ENCODE measurements at places on chromosomes 12 and 14.

DNA sequence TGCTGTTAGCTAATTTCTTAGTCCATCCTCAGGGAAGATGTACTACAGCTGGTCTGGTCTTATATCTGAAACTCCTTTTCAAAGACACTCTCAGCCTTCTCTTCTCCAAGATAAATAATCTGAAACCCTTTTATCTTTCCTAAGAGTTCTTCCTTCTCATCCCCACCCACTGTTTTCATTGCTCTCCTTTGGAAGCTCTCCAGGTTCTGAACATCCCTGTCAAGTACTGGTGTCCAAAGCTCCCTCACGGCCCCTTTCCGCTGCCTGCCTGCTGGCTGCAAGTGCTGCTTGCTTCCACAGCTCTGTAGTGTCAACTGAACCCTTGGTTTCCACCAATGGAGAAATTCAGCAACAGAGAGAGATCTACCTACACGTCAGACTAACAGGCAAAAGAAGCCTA is 6.6 kb upstream of the SLC6A13 start:
- no peaks in the 10 kb centered on the region for H3K27me3 ChIP-seq
- no peaks in the 10 kb centered on the region for H3K36me3 ChIP-seq
- DNase-seq, result no peak

DNA sequence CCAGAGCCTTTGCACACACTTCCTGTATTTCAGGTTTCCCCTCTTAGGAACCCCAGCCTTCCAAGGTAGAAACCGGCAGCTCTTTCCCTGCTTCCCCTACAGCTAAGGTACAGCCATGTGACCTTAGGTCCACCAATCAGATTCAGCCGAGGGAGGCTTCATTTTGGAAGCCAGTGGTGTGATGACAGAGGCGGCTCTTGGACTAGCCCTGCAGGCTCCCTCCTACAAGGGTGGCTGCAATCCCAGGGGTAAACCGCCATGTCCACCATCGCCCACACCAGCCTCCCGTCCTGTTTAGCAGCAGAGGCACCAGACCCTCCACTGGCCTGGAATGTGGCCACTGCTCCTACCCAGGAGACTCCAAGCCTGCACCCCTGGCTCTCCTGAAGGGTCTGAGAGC is 65.6 kb downstream of the SERPINA3 start:
- no peaks in the 10 kb centered on the region for H3K4me1 ChIP-seq
- no peak overlapping the region for H3K27ac ChIP-seq
- H3K27me3 ChIP-seq, result no peaks in the 10 kb centered on the region
- H3K4me3 ChIP-seq, result no peak overlapping the region
- H3K36me3 ChIP-seq, result no peaks in the 10 kb centered on the region
- DNase-seq, result no peak

DNA sequence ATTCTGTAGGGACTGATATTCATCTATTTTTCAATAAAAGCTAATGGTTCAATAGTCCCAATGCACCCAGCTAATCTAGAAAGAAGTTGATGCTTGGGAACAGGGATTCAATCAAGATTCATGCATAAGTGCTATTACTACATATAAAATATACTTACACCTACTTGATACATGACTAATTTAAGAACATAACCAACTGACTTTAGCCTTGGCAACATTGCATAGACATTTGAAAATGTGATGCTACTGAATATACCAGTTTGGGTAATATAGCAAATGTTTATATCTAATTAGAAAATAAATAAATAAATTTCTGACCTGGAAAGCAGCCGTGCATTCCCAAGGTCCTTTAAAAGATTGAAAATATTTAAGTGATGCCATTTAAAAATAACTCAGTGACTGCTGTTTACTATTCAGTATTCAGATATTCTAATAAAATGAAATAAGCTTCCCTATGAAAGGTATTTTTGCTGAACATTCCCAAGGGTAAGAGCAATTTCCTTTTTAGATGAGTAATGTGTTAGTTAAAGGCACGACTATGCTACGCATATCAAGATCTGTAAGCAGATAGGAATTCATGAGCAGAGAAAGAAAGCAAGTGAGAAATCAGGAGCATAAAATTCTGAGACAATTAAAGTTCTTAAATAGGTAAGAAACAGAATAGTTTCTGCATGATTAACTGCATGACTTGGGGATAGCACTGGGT is 160.6 kb upstream of the SYT1 start:
- no peaks in the 10 kb centered on the region for H3K4me1 ChIP-seq
- H3K27me3 ChIP-seq, result no peaks in the 10 kb centered on the region
- no peak overlapping the region for H3K27ac ChIP-seq
- no peak for DNase-seq

DNA sequence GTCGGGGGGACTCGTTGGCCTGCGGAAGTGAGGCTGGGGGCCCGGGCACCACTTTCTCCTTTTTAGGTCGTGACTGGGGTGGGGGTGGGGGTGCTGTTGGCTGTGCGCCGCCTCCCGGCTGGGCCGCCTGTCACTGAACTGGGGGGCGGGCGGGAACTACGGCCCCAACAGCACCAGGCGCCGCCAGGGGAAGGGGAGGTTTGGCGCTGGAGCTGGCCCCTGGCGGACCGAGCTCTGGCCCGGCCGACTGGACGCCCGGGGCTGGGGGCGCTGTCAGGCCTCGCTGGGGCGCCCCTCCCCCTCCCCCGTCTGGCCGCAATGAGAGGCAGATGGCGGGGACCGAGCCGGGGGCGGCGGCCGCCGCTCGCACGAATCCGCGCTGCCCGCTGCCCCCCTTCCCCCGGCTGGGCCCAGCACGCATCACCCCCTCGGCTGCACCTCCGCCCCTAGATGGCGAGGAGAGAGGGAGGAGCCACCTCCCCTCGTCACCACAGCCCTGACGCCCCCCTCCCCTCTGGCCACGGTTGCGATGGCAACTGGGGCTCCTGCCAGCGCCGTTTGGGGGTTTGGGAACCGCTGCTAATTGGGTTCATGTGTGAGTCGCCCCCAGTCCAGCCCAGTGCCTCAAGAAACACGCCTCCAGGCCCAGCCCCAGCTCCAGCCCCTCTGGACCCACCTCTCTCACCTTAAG is 723 bp downstream of the NFATC4 start:
- H3K27me3 ChIP-seq, result peaks cover 18% of the 10 kb centered on the region
- no peaks in the 10 kb centered on the region for H3K36me3 ChIP-seq
- H3K4me3 ChIP-seq, result peak overlapping the region; percentile 97
- H3K27ac ChIP-seq, result peak overlapping the region; percentile 83
- peaks cover 14% of the 10 kb centered on the region for H3K4me1 ChIP-seq

- H3K4me1 ChIP-seq, result peaks cover 23% of the 10 kb centered on the region
- no peak overlapping the region for H3K4me3 ChIP-seq
- H3K36me3 ChIP-seq, result no peaks in the 10 kb centered on the region
Observed at GRCh38 chr12:71442567-71442931, 3.0 kb downstream of the LGR5 start.

- no peak for DNase-seq
- H3K4me3 ChIP-seq, result no peak overlapping the region
- no peaks in the 10 kb centered on the region for H3K36me3 ChIP-seq
- no peak overlapping the region for H3K27ac ChIP-seq
- peaks cover 8% of the 10 kb centered on the region for H3K4me1 ChIP-seq
Observed at GRCh38 chr12:9387450-9387849, 179.3 kb upstream of the PZP start.

DNA sequence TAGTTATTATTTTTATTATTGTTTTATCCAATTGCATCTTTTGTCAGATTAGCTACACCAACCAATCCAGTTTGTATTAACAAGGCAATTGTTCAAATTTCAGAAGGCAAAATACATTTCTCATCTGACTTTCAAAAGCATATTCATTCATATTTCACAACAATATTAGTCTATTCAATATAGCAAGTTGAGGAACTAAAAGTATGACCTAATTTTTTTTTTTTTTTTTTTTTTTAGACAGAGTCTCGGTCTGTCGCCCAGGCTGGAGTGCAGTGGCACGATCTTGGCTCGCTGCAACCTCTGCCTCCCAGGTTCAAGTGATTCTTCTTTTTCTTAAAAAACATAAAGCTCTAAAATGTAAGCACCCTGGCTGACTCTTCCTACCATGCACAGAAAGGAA is 17.3 kb downstream of the COX14 start:
- no peak overlapping the region for H3K4me3 ChIP-seq
- H3K36me3 ChIP-seq, result peaks cover 30% of the 10 kb centered on the region

GRCh38 chr14:22414876-22415604 is 174.0 kb downstream of the DAD1 start:
- no peak overlapping the region for H3K27ac ChIP-seq
- no peak for DNase-seq
- no peak overlapping the region for H3K4me3 ChIP-seq
- peaks cover 6% of the 10 kb centered on the region for H3K4me1 ChIP-seq

GRCh38 chr12:17342381-17342961 is 736.5 kb upstream of the LMO3 start:
- no peak overlapping the region for H3K27ac ChIP-seq
- H3K27me3 ChIP-seq, result no peaks in the 10 kb centered on the region
- no peaks in the 10 kb centered on the region for H3K36me3 ChIP-seq

GRCh38 chr12:112894128-112894527 is 12.6 kb upstream of the OAS1 start:
- no peaks in the 10 kb centered on the region for H3K27me3 ChIP-seq
- no peaks in the 10 kb centered on the region for H3K4me1 ChIP-seq
- DNase-seq, result no peak
- no peak overlapping the region for H3K4me3 ChIP-seq

GRCh38 chr12:6106218-6106617 is 18.3 kb downstream of the VWF start:
- no peak for DNase-seq
- H3K4me1 ChIP-seq, result no peaks in the 10 kb centered on the region
- no peak overlapping the region for H3K4me3 ChIP-seq
- H3K27me3 ChIP-seq, result no peaks in the 10 kb centered on the region
- H3K27ac ChIP-seq, result no peak overlapping the region

- H3K4me3 ChIP-seq, result no peak overlapping the region
- DNase-seq, result no peak
- no peak overlapping the region for H3K27ac ChIP-seq
- no peaks in the 10 kb centered on the region for H3K4me1 ChIP-seq
- H3K36me3 ChIP-seq, result no peaks in the 10 kb centered on the region
- H3K27me3 ChIP-seq, result no peaks in the 10 kb centered on the region
Observed at GRCh38 chr14:72722201-72722785, 171.6 kb downstream of the DPF3 start.

DNA sequence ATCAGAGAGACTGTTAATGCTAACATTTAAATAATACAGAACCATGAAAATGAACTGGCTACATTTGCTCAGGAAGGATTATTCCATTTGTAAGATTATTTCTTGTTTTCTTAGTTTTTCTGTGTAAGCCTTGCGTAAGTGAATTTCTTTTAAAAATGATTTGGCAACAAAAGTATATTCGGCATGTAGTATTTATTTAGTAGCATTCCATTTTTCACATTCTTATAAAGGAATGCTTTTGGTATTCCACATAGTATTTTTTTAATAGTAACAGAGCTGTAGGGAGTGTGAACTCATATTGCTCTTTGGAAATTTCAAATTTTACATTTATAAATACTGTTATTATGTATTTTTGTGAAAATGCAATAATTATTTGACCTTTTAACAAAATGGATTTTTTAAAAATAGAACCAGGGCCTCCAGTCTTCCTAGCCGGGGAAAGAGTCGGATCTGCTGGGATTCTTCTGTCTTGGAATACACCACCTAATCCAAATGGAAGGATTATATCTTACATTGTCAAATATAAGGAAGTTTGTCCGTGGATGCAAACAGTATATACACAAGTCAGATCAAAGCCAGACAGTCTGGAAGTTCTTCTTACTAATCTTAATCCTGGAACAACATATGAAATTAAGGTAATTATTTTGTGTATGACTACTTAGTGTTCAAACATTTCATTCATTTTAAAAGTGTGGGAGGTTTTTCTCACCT is 1.2 kb downstream of the PTPRQ start:
- no peak overlapping the region for H3K4me3 ChIP-seq
- no peaks in the 10 kb centered on the region for H3K27me3 ChIP-seq
- no peaks in the 10 kb centered on the region for H3K36me3 ChIP-seq
- no peak overlapping the region for H3K27ac ChIP-seq
- H3K4me1 ChIP-seq, result no peaks in the 10 kb centered on the region

GRCh38 chr14:103735439-103735814 is 19.8 kb downstream of the ZFYVE21 start:
- H3K36me3 ChIP-seq, result no peaks in the 10 kb centered on the region
- H3K4me3 ChIP-seq, result no peak overlapping the region
- no peak overlapping the region for H3K27ac ChIP-seq

- no peak for DNase-seq
- no peak overlapping the region for H3K4me3 ChIP-seq
Observed at GRCh38 chr12:26153421-26154154, 28.8 kb upstream of the BHLHE41 start.

DNA sequence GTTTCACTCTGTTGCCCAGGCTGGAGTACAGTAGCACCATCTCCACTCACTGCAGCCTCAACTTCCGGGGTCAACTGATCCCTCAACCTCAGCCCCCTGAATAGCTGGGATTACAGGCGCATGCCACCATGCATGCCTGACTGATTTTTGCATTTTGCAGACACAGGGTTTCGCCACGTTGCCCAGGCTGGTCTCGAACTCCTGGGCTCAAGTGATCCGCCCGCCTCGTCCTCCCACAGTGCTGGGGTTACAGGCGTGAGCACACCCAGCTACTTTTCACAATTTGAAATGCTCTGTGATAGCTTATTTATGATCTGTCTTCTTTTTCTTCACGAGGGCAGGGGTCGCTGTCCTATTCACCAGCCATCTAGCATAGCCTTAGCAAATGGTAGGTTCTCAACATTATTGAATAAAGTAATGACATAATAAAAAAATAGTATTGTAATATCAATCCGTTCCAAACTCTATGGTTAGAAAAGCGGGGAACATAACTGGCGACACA is 477 bp upstream of the DDX47 start:
- no peak overlapping the region for H3K27ac ChIP-seq
- H3K4me3 ChIP-seq, result peak overlapping the region; percentile 91
- no peaks in the 10 kb centered on the region for H3K27me3 ChIP-seq
- H3K36me3 ChIP-seq, result peaks cover 6% of the 10 kb centered on the region
- peaks cover 9% of the 10 kb centered on the region for H3K4me1 ChIP-seq

DNA sequence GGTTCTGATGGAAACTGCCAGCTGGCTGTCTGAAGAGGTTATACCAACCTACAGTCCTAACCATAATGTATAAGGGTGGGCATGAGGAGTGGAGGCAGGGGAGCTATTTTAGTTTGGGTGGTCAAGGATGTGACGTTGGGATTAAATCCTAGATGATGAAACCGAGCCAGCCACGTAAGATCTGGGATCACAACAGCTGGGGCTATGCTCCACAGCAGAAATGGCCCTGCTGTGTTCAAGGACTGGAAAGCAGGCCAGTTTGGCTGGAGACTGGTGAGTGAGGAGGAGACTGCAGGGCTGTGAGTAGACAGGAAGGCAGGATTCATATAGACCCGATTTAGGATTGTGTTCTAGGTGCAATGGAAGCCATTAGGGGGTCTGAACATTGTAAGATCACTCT is 66.1 kb downstream of the SAMD4A start:
- no peaks in the 10 kb centered on the region for H3K36me3 ChIP-seq
- H3K4me3 ChIP-seq, result no peak overlapping the region
- H3K27ac ChIP-seq, result no peak overlapping the region

DNA sequence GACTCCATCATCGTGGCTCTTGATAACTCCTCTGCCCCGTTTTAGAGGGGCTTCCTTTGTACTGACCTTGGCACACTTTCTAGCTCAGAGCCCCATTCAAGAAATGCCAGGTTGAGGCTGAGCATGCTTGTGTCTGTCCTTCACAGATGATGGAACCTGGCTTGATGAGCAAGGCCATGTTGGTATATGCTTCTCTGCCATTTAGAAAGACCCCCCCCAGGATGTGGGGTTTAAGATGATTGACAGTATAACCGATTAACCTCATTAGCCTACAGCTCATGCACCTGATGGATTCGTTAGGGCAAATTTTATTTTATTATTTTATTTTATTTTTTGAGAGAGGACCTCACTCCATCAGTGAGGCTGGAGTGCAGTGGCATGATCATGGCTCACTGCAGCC is 21.0 kb downstream of the BATF start:
- no peak overlapping the region for H3K27ac ChIP-seq
- no peaks in the 10 kb centered on the region for H3K36me3 ChIP-seq
- H3K27me3 ChIP-seq, result no peaks in the 10 kb centered on the region

Data from GM23338 (cell line).